NCI-H446 (cell line): ENCODE measurements at places on chromosomes 16 and 17.

DNA sequence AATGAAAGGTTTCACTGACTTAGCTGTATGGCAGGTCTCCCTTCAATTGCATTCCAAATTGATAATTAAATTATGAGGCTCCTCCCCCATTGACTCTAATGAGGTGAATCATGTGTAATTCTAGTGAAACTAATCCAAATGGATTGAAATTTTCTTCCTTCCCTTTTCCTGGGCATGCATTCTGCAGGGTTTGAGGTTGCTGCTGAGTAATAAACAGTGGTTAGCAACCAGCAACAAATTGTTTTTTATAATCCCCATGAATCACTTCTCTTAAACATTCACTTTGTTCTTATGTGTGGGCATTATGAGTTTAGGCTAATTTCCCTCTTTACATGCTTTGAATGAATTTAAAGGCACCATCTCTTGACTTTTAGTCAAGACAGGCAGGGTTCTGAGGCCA lies 43.4 kb downstream of the MYOCD start:
- DNase-seq, result no peak

GRCh38 chr16:48969611-48970010 lies 312.0 kb downstream of the CBLN1 start:
- DNase-seq, result no peak

DNA sequence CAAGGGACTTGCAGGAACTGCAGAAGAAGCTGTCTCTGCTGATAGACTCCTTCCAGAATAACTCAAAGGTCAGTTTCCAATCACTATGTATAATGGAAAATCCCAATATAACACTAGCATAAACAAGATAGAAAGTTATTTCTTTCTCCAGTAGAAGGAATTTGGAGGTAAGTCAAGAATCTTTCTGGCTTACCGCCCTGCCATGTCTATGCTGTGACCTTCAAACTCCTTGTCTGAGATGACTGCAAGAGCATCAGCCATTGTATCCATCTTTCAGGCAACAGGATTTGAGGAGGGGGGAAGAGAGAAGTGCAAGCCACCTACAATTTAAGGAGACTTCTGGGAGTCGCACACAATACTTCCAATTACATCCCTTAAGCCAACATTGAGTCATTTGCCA lies 2.7 kb downstream of the LDAF1 start:
- no peak for DNase-seq

GRCh38 chr17:67121316-67121891 lies 77.0 kb downstream of the CACNG1 start:
- DNase-seq, result peak; percentile 78

DNA sequence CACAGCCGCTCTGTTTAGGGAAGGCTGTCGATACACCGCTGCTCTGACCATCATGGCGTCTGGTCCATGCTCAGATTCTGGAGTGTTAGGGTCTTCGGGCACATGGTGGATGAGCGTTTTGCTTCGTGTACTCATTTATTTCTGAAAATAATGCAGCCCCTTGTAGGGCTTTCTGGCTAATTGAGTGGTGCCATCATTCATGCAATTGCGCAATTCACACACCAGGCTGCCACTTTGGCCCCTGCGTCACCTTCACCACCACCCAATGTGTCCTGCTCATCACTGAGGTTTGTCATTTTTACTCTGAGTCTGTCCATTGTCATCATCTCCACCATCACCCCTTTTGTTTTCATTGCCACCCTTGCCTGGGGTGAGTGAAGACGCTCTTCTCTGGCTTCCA lies 557.4 kb downstream of the WWOX start:
- no peak for DNase-seq

GRCh38 chr17:50266384-50267073 lies 7.7 kb upstream of the TMEM92 start:
- peak; percentile 72 for DNase-seq

DNA sequence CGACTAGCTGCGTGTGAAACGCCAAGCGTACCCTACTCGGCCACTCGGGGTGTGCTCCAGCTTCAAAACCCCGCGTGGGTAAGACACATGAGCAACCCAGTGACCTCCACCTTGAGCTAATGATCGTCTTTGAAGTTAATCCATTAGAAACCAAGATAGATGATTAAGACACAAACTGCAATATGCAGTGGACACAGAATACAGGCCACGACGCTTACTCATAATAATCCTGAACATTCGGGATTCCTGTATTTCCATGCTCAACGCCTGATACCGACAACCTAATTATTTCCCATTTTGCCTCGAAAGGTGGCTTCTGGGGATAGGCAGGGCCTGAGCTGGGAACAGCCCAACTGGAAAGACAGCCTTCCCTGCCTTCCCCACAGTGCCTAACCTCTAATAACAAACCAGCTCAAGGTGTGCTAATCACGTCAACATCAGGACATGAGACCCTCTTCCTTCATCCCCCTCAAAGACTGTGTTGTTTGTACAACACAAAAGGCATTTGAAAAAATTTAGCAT lies 504 bp upstream of the COPRS start:
- DNase-seq, result no peak

DNA sequence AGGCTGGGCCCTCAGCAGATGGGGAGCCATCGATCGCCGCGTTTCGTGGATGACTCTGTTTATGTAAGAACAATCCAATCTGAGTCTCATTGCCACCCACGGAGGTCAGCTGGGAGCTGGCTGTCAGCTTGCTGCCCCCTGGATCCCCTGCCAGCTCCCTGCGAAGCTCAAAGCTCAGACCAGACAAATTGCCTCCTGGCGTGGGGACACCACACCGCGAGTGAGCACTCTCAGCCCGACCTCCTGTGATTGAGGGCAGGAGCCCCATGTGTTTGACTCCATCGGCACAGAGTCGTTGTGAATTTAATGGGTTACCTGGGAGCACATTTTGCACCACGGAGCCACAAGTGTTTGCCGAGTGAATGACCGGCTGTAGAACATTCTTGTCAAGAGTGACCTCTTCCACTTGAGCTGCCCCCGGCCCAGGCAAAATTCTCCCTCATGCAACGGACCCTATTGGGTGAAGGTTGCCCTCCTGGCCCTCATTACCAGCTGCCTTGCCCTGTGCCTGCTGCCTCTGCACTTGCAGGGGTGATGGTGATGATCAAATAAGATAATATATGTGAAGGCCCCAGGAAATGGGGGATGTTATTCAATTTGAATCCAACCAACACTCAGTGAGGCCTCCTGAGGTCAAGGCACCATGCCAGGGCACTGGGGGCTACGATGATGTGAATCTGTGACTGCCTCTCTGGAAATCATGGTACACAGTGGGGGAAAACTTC lies 7.6 kb upstream of the GFAP start:
- DNase-seq, result peak; percentile 28

DNA sequence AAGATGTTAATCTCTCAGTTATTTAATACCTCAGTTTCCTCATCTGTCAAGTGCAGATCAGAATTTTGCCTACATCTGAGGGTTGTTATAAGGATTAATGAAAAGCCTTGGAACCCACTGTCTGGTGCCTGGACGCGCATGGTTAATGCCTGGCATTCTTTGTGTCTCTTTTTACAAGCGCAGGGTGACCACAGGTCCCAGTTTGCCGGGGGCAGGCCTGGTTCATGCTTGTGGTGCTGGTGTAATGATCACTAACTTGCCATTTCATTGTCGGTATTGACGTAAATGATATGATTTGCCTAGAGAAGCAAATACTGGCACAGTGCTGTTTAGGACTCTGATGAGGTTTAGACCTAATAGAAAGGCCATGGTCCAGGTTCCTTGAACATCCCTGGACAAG lies 23.1 kb downstream of the MRC2 start:
- no peak for DNase-seq

- no peak for DNase-seq
Observed at GRCh38 chr16:13902677-13903076, 17.3 kb upstream of the ERCC4 start.
